IMR-90 (cell line): ENCODE measurements at places on chromosomes 4 and X. TPM values are rescaled to one million over a fixed set of nuclear protein-coding genes. Genes with fewer than 3 reads are reported as not detected.

DNA sequence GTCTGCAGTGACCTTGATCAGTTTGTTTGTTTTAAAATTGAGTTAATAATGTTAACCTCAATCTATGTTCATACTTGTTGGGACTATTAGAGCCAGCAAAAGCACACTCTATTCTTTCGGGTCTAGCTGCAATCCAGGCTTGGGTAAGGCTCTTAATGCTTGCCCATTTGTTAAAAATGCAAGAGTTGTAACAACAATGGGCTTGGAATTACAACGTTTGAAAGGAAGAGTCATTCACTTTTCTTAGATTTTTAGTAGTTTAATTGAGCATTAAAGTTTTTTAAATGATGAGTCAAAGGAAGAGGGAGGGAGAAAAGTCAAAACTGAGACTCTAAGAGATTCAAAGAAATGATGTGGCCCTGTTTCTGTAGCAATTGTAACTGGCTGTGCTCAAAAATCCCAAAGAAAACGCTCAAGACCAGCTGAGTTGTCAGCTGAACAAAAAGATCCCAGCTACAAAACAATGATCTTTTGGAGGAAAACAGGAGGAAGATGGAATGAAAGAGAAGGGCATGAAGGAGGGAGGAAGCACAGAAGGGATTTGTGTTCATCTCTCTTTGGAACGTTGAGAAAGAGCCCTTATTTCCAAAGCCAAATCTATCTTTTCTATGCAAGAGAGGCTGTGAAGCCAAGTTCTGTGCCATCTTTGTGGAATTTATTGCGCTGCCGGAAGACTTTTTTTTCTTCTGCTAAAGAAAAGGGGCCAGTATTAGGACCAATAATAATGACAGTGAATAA is 5.5 kb downstream of the SCD5 start:
- 0 out of 2 replicates have a peak, but pooled peaks cover 1% of the 10 kb centered on the region for H3K36me3 ChIP-seq
- H3K4me1 ChIP-seq: peaks cover 11% of the 10 kb centered on the region
- H3K27me3 ChIP-seq: no peaks in the 10 kb centered on the region
- H3K4me3 ChIP-seq: no peak overlapping the region

- no peaks in the 10 kb centered on the region for H3K4me1 ChIP-seq
- no peaks in the 10 kb centered on the region for H3K27me3 ChIP-seq
- H3K4me3 ChIP-seq: no peak overlapping the region
- no peaks in the 10 kb centered on the region for H3K36me3 ChIP-seq
- no peak overlapping the region for H3K27ac ChIP-seq
- DNase-seq: no peak
These were observed 742.6 kb downstream of the FAT4 start for GRCh38 chr4:126057371-126057770.

GRCh38 chr4:11614426-11614825 is 185.7 kb upstream of the HS3ST1 start:
- H3K4me1 ChIP-seq: peaks cover 1% of the 10 kb centered on the region; the same call in 1 of the 2 replicates
- no peak overlapping the region for H3K27ac ChIP-seq
- H3K36me3 ChIP-seq: no peaks in the 10 kb centered on the region
- H3K4me3 ChIP-seq: no peak overlapping the region
- no peaks in the 10 kb centered on the region for H3K27me3 ChIP-seq
- peak; percentile 37 for DNase-seq

DNA sequence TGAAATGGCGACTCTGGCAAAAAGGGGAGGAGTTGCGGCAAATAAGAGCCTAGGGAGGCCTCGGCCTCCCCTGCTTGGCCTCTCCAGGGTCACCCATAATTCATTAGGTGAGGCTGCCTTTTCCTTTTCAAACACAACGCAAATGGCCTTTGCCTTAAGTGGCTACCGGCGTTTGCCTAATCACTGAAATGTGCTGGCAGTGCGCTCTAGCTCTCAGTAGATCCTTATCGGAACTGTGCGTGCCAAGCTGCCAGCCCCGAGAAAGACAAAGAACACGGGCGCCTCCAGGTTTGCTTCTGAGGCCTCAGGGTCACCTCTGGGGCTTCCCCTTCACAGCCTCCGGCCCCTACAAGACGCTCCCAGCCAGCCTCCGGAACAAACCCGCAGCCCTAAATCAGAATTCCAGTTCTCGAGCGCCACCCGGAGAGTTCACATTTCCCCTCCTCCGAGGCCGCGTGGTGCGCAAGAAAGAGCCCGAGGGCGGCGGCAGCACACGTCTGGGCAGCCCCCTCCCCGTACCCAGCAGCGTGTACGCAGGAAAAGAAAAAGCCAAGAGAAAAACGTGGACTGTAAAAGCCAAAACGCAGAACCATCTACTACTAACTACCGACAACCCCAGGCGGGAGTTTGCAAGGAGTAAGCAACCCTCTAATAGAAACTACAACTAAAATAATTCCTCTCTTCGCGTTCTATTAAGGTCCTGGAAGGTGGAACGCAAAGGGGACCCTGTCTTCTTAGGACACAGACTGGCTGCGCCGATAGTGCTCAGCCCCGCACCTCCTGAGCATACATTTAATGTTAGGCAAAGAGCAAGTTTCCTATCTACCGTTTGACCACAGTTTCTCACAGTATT is 76.5 kb upstream of the BCOR start:
- no peak for DNase-seq
- H3K36me3 ChIP-seq: no peaks in the 10 kb centered on the region
- peaks cover 7% of the 10 kb centered on the region; the same call in 1 of the 2 replicates for H3K27me3 ChIP-seq
- H3K4me1 ChIP-seq: no peaks in the 10 kb centered on the region; the same call in 1 of the 2 replicates

DNA sequence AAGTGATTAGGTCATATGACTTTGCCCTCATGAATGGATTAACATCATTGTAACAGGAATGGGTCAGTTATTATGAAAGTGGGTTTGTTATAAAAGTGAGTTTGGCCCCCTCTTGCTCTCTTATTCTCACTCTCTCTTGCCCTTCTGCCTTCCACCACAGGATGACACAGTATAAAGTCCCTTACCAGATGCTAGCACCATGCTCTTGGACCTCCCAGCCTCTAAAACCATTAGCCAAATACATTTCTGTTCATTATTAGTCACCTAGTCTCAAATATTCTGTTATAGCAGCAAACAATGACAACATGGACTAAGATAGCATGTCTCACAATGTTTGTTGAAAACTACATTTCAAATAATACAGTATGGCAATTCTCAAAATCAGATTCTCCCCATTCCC is 59.7 kb downstream of the RWDD4 start:
- no peak for DNase-seq
- no peaks in the 10 kb centered on the region; the same call in 1 of the 2 replicates for H3K27me3 ChIP-seq
- H3K27ac ChIP-seq: no peak overlapping the region
- H3K4me1 ChIP-seq: peaks cover 2% of the 10 kb centered on the region; the same call in 1 of the 2 replicates

DNA sequence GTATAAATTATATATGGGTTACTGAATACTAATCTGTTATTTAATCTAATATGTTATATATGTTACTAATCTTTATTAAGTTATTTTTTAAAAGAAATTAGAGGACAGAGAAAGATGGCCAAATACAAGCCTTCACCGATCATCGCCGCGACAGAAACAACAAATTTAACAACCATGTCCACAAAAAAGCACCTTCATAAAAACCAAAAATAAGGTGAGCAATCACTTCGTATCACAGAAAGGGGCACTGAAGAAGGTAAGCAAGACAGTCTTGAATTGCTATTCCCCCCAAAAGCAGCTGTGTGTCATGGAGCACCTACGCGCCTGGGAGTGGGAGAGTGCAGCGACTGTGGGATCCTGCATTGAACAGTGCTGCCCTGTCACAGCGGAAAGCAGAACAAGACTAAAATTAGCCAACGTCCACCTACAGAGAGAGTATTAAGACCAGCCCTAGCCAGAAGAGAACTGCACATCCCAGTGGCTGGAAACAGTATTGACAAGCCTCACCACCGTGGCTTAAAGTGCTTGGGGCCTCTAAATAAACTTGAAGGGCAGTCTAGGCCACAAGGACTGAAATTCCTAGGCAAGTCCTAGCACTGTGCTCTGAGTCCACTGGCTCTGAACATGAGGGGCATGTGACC is 38.5 kb downstream of the LRBA start:
- no peaks in the 10 kb centered on the region for H3K4me1 ChIP-seq
- no peak overlapping the region for H3K27ac ChIP-seq
- no peaks in the 10 kb centered on the region for H3K36me3 ChIP-seq
- no peak overlapping the region for H3K4me3 ChIP-seq
- H3K27me3 ChIP-seq: no peaks in the 10 kb centered on the region
- DNase-seq: no peak

GRCh38 chr4:2081540-2081939 is 22.4 kb downstream of the NAT8L start:
- no peaks in the 10 kb centered on the region for H3K36me3 ChIP-seq
- no peaks in the 10 kb centered on the region for H3K4me1 ChIP-seq
- no peak for DNase-seq

SLC2A9 gene
- total RNA-seq: 0.56 and 0.72 TPM in 2 replicates
